MCF 10A (cell line): ENCODE measurements at places on chromosomes 12 and 14.
A peak's percentile ranks its signal among the peaks of the same experiment; 100 is the strongest.

- DNase-seq = peak; percentile 63
Observed at GRCh38 chr14:34722723-34723545, 8.5 kb upstream of the CFL2 start.

GRCh38 chr14:91349481-91350074 lies 68.0 kb downstream of the CCDC88C start:
- DNase-seq = no peak

GRCh38 chr14:90624227-90624626 lies 192.0 kb downstream of the TTC7B start:
- peak; percentile 94 for DNase-seq

GRCh38 chr14:61183196-61183885 lies 97.8 kb downstream of the TMEM30B start:
- DNase-seq = peak; percentile 13

GRCh38 chr12:120853188-120853587 lies 51.0 kb downstream of the SPPL3 start:
- no peak for DNase-seq

GRCh38 chr12:108701779-108702441 lies 29.4 kb downstream of the CORO1C start:
- DNase-seq = peak; percentile 19

DNA sequence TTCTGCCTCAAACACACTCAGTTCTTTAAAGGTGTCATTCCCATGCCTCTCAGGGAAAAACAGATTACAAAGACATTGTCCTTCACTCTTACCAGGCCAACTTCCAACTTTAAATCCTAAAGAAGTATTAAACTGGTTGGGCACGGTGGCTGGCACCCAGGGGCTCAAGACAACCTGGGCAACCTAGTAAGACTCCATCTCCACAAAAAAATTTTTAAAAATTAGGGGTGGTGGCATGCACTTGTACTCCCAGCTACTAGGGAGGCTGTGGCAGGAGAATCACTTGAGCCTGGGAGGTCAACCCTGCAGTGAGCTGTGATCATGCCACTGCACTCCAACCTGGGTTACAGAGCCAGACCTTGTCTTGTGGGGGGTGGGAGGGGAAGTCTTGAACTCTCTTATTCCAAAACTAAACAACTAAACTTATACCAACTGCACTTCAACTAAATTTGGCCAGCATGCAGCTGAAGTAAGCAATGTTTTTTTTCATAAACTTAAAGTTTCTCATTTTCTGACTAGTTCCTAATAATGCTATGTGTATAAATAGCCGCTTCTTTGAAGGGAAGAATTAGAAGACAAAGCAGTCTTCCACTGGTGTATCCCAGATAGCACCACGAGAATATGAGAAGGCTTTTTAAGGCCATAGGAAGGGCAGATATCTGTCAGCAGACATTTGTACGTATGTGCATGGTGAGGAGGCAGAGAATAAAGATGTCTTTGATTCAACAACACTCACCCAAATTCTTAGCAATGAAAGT lies 2.4 kb downstream of the SLC11A2 start:
- DNase-seq = peak; percentile 11

DNA sequence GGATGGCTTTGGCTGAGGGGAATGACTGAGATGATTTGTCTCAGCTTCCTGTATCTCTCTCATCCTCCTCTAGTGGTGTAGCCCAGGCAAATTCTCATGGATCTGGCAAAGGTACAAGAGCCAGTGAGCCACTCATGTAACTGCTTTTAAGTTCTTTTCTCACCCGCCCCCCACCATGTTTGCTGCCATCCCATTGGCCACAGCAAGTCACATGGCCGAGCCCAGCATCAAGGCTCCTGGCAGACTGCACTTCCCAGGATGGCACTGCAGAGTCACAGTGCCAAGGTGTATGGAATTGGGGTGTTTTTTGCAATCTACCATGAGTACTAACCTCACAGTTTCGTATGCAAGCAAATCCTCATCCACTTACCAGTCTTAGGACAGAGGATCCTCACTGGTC lies 50.9 kb downstream of the CHST11 start:
- DNase-seq = no peak

GRCh38 chr12:92063641-92064040 lies 82.0 kb downstream of the BTG1 start:
- DNase-seq = no peak
